Naive thymus-derived CD8-positive, alpha-beta T cell (primary cell): ENCODE measurements at places on chromosomes 1 and 21. TPM values are rescaled to one million over a fixed set of nuclear protein-coding genes. Genes with fewer than 3 reads are reported as not detected.

PRAMEF2 gene
- total RNA-seq = not detected

DNA sequence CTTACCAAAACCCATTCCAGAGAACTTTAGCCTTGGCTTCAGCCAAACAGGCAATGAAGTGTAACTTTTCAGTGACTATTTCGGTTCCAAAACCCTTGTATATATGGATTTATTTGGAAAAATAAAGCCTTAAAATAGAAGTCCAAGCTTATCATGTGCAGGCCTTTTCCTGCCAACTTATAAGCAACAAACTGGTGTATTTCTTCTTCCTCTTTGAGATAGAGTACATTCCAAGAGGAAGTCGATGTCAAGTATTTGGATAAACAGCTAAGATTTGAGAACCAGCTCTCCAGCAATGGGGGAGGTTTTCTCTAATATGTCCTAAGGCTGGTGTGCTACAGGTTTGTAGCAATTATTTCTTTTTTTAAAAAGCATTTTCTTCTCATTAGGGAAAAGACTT is 407.8 kb downstream of the DUSP10 start:
- H3K36me3 ChIP-seq = peaks cover 11% of the 10 kb centered on the region
- H3K27ac ChIP-seq = no peak overlapping the region
- H3K4me1 ChIP-seq = no peaks in the 10 kb centered on the region
- peaks cover 13% of the 10 kb centered on the region for H3K27me3 ChIP-seq
- no peak for DNase-seq

- H3K27ac ChIP-seq = peak overlapping the region; percentile 37
- H3K4me1 ChIP-seq = peaks cover 12% of the 10 kb centered on the region
- no peaks in the 10 kb centered on the region for H3K27me3 ChIP-seq
- peak; percentile 15 for DNase-seq
- H3K36me3 ChIP-seq = no peaks in the 10 kb centered on the region
These were observed 75.8 kb downstream of the ARHGEF16 start for GRCh38 chr1:3530086-3530925.

GRCh38 chr1:27601771-27602461 is 2.0 kb downstream of the AHDC1 start:
- DNase-seq = no peak
- H3K4me3 ChIP-seq = peak overlapping the region; percentile 92
- H3K4me1 ChIP-seq = peaks cover 61% of the 10 kb centered on the region
- no peaks in the 10 kb centered on the region for H3K36me3 ChIP-seq
- H3K27me3 ChIP-seq = no peaks in the 10 kb centered on the region
- H3K27ac ChIP-seq = peak overlapping the region; percentile 78

LYPD8 gene
- total RNA-seq = not detected

ARTN gene
- total RNA-seq = 0.96 TPM

- H3K36me3 ChIP-seq = peaks cover 29% of the 10 kb centered on the region
- no peaks in the 10 kb centered on the region for H3K27me3 ChIP-seq
- DNase-seq = no peak
These were observed 172.6 kb downstream of the PTPRC start for GRCh38 chr1:198811449-198811848.

GRCh38 chr21:45359451-45360217 is 45.3 kb upstream of the COL18A1 start:
- H3K4me1 ChIP-seq = peaks cover 9% of the 10 kb centered on the region
- no peak overlapping the region for H3K4me3 ChIP-seq
- H3K27me3 ChIP-seq = peaks cover 19% of the 10 kb centered on the region

- H3K4me1 ChIP-seq = no peaks in the 10 kb centered on the region
- H3K36me3 ChIP-seq = no peaks in the 10 kb centered on the region
- no peaks in the 10 kb centered on the region for H3K27me3 ChIP-seq
- no peak overlapping the region for H3K4me3 ChIP-seq
- no peak for DNase-seq
These were observed 37.2 kb downstream of the ALG14 start for GRCh38 chr1:95035536-95035935.

GRCh38 chr1:172700556-172700955 is 41.7 kb downstream of the FASLG start:
- H3K4me1 ChIP-seq = no peaks in the 10 kb centered on the region
- no peaks in the 10 kb centered on the region for H3K27me3 ChIP-seq
- H3K27ac ChIP-seq = peak overlapping the region; percentile 46
- H3K36me3 ChIP-seq = no peaks in the 10 kb centered on the region
- peak overlapping the region; percentile 56 for H3K4me3 ChIP-seq

GRCh38 chr1:36384542-36385409 is 948 bp downstream of the STK40 start:
- peaks cover 15% of the 10 kb centered on the region for H3K36me3 ChIP-seq
- H3K27me3 ChIP-seq = no peaks in the 10 kb centered on the region
- DNase-seq = peak; percentile 58
- peak overlapping the region; percentile 95 for H3K27ac ChIP-seq
- H3K4me1 ChIP-seq = peaks cover 78% of the 10 kb centered on the region

DNA sequence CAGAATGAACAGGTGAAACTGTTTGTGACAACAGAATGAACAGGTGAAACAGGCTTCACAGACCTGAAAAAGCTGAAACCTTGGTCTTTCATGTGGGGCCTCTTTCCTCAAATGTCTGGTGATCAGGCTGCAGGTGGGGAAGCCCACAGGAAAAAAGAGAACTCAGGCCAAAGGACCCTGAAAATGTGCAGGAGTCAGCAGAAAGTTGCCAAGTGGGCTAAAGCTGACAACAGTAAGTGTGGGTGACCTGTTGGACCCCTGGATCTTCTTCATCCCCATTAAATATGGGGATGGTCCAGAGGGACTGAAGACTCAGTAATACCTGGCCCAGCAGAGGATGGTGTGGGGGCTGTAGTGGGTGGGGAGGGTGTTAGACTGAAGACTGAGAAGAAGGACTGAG is 9.1 kb upstream of the CHIT1 start:
- H3K27me3 ChIP-seq = peaks cover 50% of the 10 kb centered on the region
- no peak overlapping the region for H3K4me3 ChIP-seq
- peaks cover 36% of the 10 kb centered on the region for H3K36me3 ChIP-seq
- H3K4me1 ChIP-seq = no peaks in the 10 kb centered on the region
- DNase-seq = no peak

GRCh38 chr21:33014331-33014730 is 11.4 kb upstream of the OLIG2 start:
- H3K36me3 ChIP-seq = no peaks in the 10 kb centered on the region
- peaks cover 67% of the 10 kb centered on the region for H3K27me3 ChIP-seq
- DNase-seq = no peak
- peaks cover 7% of the 10 kb centered on the region for H3K4me1 ChIP-seq

GRHL3 gene
- total RNA-seq = not detected

TTLL7 gene
- not detected for total RNA-seq

GRCh38 chr1:95652423-95652965 is 418.5 kb downstream of the RWDD3 start:
- H3K27ac ChIP-seq = no peak overlapping the region
- no peak for DNase-seq
- H3K36me3 ChIP-seq = no peaks in the 10 kb centered on the region
- no peak overlapping the region for H3K4me3 ChIP-seq

DNA sequence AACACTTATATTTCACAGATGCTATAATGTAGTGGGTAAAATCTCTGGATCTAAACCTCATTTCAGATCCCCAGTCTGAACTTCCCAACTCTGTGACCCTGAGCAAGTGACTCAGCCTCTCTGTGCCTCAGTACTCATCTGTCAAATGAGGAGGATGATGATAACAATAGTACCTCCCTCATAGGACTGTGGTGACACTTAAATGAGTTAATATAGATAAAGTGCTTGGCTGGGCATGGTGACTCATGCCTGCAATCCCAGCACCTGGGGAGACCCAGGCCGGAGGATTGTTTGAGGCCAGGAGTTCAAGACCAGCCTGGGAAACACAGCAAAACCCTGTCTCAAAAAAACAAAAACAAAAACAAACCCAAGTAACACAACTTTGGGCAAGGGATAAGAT is 4.7 kb upstream of the ECE1 start:
- peaks cover 84% of the 10 kb centered on the region for H3K4me1 ChIP-seq
- H3K36me3 ChIP-seq = no peaks in the 10 kb centered on the region
- no peaks in the 10 kb centered on the region for H3K27me3 ChIP-seq
- peak overlapping the region; percentile 90 for H3K4me3 ChIP-seq

- no peak for DNase-seq
- no peaks in the 10 kb centered on the region for H3K36me3 ChIP-seq
- H3K4me3 ChIP-seq = no peak overlapping the region
These were observed 37.8 kb downstream of the NID1 start for GRCh38 chr1:236027104-236027503.

GNG4 gene
- not detected for total RNA-seq

DNA sequence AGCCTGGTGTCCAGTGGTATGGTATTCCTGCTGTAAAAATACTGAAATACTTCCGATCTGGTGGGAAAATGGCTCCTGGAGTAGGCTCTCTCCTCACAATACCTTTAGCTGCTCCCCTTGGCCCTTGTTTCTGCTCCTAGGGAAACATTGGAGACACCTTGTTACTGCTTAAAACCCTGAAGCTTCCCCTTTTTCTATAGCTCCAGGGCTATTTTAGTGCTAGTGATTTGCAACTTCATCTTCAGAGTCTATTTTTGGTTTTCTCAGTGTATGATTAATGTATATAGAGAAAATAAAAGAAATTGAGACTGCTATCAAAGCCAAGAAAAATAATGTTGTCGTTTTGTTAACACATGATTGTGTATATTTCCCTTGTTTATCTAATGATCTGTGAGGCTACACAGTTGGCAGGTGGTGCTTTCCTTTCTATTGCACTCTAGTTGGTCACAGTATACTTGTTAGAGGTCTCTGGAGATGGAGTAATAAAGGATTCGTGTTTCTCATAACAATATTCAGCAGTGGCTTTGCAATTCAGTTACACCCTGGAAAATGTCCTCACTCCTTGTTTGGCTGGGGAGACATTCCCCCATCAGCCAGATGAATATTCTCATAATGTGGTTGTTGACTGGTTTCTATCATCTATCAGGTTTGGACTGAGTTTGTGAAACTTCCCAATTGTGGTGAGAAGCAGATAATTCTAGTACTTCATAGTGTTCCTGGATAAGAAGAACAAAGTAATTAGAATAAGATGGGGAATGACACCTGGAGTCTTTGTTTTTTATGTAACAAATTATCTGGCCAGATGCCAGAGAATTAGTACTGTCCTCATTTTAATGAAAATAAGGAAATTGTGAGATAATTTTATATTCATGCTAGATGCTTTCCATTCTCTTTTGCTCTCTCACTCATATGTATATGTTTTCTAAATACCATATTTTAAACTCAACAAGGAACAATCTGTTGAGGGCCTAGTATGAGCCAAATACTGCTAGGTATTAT is 44.8 kb upstream of the CACYBP start:
- peaks cover 24% of the 10 kb centered on the region for H3K4me1 ChIP-seq
- H3K27me3 ChIP-seq = no peaks in the 10 kb centered on the region
- H3K36me3 ChIP-seq = peaks cover 4% of the 10 kb centered on the region
- H3K4me3 ChIP-seq = no peak overlapping the region

- H3K27me3 ChIP-seq = no peaks in the 10 kb centered on the region
- peak; percentile 70 for DNase-seq
These were observed 18.4 kb upstream of the LY9 start for GRCh38 chr1:160777486-160778089.
